ENCODE measurements at places on chromosomes 1 and 21.

- no peak for DNase-seq
Measured at GRCh38 chr1:220685879-220686278, 4.3 kb upstream of the C1orf115 start.

- DNase-seq = no peak
Measured at GRCh38 chr1:54252371-54252936, 52.5 kb downstream of the MRPL37 start.

DNA sequence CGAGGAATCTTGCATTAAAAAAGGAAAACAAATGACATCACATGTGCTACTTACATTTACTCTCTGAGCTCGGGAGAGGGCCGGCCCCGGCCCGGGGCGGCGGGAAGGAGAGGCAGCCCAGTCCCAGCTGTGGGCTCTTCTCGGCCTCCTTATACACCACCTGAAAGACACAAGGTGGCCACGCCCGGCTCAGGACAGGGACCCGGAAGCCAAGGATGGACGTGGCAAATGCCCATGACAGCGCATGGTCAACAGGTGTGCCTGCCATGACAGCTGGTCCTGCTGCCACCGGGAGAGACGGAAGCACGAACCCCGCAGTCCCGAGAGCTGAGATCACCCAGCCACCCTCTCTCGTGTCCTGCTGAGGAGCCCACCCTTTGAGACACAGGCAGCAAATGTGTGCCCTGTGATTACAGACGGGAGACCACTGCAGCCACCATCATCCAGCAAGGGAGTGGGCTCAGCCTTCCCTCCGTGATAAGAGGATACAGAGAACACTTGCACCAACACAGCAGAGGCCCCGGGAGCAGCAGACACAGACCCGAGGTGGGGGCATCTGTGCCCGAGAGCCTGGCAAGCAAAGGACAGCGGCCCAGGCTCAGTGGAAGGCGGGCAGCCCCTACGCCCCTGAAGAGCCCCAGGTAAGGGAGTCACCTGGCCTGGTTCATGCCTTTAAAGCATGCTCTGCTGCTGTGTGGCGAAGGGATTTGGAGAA lies 8.7 kb downstream of the TPRG1L start:
- DNase-seq = no peak

- DNase-seq = no peak
Measured at GRCh38 chr1:207866471-207867135, 44.3 kb downstream of the CD34 start.

DNA sequence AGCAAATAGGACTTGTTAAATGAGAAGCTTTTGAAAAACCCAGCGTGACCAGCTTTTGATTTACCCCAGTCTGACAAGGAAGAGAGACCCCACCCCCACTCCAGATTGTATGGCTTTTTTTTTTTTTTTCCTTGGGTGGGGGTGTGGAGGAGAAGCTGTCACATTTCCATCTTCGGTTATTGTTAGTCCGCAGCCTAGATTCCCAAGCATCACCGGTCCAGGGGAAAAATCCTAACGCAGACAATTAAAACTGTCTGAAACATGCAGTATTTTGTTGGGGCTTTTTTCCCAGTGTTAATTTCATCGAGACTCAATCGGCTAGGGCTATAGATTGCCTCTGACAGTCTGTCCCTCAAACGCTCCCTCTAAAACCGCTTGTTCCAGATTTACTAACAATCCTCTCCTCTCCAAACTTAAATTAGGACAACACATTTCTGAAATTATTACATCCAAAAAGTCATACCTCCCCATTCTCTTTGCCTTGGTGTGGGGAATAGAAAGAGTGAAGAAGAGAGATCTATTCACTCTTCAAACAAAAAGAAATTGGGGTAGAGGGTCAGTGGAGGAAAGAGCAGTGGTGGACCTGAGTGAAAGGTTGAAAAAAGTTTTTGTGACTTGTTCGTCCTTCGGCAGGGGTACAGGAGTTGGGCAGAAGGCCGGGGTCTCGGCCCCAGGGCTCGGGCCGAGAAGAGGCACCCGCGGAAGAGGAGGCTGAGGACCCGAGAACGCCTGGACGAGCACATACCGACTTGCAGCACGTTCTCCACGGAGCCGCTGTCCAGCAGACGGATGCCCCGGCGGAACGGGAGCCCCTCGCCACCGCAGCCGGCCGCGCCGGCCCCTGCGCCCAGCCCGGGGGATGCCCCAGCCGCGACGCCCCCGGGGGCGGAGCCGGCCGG lies 1.1 kb downstream of the ZSWIM5 start:
- peak; percentile 4 for DNase-seq
